ENCODE measurements at places on chromosomes 4 and X.

GRCh38 chrX:28058901-28059300 is 77.7 kb upstream of the DCAF8L1 start:
- no peak for DNase-seq

- no peak for DNase-seq
Measured at GRCh38 chrX:22135171-22135711, 103.1 kb downstream of the PHEX start.

DNA sequence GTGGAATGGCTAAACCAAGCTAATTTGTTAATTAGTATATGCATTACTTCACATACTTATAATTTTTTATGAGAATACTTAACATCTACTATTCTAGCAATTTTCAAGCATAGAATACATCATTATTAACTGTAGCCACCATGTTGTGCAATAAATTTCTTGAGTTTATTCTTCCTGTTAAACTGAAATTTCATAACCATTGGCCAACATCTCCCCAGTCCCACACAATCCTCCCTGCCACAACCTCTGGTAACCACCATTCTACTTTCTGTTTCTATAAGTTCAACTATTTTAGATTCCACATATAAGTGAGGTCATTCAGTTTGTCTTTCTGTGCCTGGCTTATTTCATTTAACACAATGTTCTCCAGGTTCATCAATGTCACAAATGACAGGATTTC is 208.5 kb downstream of the PPP4R3C start:
- no peak for DNase-seq

GRCh38 chrX:6574762-6575161 is 39.8 kb upstream of the VCX3A start:
- DNase-seq = no peak

GRCh38 chr4:186240848-186241491 is 13.7 kb downstream of the KLKB1 start:
- no peak for DNase-seq

GRCh38 chr4:184395971-184396391 is 78.4 kb downstream of the IRF2 start:
- DNase-seq = no peak

- no peak for DNase-seq
Measured at GRCh38 chr4:184953971-184954370, 64.3 kb upstream of the HELT start.

DNA sequence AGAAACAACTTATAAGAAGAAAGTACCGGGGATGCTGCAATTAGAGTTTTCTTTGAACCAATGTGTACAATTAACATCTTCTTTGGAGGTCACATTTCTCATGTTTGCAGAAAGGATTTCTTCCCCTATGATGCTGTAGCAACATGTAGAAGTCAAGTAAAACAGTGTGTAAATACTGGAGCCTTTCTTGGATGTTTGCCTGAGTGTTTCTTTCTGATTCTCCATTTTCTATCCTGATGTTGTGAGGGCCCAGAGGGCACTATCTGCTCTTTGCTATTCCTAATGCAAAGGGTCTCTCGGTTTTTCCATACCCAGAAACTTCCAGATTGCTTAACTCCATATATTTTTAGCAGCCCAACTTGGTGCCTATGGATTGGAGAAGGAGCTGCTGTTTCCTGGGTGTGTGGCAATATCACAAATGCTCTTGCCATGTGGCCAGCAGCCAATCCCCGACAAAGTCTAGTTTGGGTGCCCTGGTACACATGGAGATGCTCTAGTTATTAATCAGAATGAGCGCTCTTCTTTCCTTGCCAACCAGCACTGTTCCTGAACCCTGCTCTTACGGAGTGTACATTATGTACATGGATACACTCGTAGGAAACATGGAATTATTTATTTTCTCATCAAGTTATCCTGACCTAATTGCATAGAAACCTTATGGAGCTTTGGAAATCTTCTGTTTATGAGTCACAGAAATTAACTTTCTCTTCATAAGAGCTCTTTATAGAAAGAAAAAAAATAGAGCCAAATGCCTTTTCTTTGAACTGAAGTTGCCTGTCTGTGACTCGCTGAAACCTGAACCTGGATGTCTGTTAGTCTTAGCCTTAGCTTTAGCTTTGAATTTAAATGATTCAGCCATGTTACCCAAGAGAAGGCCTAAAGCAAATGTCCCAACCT is 67.0 kb upstream of the GPC4 start:
- no peak for DNase-seq

DNA sequence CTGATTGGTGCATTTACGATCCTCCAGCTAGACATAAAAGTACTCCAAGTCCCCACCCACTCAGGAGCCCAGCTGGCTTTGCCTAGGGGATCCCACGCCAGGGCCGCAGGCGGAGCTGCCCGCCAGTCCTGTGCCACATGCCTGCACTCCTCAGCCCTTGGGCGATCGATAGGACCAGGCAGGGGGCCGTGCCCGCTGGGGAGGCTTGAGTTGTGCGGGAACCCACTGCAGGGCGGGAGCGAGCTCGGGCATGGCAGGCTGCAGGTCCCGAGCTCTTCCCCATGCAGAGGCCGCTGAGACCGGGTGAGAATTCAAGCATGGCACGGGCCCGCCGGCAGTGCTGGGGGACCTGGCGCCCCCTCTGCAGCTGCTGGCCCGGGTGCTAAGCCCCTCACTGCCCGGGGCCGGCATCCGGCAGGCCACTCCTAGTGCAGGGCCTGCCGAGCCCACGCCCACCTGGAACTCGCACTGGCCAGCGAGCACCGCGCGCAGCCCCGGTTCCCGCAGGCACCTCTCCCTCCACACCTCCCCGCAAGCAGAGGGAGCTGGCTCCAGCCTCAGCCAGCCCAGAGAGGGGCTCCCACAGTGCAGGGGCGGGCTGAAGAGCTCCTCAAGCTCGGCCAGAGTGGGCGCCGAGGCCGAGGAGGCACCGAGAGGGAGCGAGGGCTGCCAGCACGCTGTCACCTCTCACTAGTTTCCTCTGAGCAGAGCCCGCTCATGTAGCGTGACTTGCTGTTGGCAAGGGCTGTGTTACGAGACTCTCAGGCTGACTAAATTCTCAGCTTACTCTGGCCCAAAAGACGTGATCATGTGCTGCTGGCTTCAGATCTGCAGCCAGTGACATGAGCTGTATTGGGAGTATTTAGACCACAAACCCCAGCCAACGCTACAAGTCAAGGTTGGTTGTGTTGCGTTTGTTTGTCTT is 87.5 kb downstream of the TRAPPC11 start:
- DNase-seq = no peak

DNA sequence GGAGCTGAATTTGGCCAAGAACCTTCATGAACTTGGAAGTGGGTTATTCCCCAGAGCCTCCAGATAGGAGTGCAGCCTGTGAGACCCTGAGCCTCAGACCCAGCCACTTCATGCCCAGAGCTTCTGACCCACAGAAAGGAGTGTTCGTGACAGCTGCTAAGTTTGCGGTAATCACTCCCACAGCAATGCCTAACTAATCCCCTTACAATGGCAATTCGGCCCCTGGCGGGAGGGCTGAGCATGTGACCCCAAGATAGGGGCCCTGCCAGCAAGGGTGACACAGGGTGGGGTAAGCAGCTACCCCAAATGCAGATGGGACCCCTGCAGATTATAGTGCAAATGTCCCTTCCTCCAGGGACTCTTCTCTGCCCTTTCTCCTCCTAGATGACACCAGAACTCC is 22.5 kb downstream of the PNMA6E start:
- DNase-seq = no peak

DNA sequence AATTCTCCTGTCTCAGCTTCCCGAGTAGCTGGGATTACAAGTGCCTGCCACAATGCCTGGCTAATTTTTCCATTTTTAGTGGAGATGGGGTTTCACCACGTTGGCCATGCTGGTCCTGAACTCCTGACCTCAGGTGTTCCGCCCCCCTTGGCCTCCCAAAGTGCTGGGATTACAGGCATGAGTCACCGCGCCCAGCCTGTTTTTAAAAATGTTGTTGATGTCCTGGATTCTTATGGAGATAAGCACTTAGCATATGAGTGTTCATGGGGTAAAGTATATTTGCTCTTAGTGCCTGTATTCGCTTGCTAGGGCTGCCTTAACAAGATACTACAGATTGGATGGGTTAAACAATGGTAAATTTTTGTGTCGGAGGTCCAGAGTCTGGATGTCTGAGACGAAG is 91.7 kb downstream of the CEP44 start:
- DNase-seq = no peak

DNA sequence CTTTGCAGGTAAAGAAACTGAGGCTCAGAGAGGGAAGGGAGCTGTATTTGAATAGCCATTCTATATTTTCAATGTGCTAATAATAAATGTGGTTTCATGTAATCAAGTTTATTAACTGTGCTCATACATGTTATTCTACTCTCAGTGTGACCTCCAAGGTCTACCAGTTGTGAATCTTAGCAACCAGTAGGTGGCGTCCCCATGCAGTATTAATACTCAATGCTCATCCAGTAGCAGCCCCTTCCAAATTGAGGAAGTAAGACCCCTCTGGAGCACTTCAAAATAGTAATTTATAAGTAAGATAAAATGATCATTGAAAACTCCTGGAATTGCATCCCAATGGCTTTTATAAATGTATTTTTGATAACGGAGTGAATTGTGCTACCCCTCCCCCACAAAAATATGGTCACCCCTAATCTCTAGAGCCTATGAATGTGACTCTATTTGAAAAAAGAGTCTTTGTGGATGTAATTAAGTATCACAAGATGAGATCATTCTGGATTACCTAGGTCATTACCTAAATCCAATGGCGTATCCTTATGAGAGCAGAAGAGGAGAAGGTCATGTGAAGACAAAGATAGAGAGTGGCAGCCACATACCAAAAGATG is 20.4 kb upstream of the SEPSECS start:
- no peak for DNase-seq

DNA sequence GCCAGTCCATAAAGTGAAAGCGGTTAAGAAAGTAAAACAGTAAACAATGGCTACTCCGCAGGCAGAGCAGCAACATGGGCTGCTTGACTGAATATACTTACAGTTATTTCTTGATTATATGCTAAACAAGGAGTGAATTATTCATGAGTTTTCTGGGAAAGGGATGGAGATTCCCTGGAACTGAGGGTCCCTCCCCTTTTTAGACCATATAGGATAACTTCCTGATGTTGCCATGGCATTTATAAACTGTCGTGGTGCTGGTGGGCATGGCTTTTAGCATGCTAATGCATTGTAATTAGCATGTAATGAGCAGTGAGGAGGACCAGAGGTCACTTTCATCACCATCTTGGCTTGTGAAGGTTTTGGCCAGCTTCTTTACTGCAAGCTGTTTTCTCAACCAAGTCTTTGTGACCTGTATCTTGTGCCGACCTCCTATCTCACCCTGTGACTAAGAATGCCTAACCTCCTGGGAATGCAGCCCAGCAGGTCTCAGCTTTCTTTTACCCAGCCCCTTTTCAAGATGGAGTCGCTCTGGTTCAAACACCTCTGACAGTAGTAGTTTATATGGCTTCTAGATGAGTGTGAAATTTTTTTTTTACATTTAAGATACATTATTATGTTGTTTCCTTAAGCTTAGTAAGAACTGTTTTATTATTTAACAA is 514.8 kb upstream of the TENM3 start:
- DNase-seq = no peak

DNA sequence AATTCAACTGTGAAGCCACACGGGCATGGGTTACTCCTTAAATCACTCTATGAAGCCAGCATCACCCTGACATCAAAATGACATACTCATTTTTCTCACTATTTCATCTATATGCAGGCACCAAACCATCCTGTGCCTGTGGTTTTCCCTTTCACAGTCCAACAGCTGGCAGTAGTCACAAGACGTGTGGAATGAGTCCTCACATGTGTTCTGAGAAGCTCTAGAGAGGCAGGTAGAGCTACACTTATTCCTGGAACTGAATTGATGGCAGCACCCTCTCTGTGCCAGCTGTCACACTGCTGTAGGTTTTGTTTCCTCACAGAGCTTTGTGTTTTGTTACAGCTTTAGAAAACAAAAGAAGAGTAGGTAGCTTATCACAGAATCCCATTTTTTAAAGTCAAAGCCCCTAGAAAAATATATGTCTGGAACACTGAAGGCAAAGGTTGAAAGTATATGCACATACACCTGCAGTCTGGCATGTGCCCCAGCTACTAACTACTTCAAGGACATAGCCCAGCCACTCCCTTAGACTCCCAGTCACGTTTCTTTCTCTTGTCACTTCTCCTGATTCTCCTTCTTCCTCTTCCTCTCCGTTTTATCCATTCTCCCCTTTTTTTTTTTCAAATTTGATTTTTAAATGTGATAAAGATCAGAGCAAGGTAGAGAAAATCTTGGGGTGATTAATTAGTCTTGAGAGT is 107.1 kb downstream of the ANXA10 start:
- no peak for DNase-seq

DNA sequence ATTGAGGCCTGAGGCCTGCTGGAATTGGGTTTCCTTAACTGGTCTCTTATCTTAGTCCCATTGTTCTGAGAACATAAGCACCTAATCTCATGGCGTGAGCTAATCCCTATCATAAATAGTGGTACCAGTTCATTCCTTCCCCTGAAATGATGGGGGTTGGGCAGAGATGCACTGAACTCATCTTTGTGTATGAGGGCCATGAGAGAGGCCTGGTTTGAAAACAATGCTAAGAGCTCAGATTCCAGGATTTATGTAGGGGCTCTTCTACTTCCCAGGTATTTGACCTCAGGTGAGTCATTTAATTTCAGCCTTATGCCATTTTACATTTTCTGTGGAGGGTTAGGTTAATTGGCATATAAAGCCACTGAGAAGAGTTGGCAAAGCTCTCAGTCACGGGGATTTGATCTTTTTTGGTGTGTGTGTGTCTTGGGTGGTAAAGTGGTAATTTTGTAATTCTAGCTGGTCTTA is 4.4 kb downstream of the RBM3 start:
- no peak for DNase-seq

DNA sequence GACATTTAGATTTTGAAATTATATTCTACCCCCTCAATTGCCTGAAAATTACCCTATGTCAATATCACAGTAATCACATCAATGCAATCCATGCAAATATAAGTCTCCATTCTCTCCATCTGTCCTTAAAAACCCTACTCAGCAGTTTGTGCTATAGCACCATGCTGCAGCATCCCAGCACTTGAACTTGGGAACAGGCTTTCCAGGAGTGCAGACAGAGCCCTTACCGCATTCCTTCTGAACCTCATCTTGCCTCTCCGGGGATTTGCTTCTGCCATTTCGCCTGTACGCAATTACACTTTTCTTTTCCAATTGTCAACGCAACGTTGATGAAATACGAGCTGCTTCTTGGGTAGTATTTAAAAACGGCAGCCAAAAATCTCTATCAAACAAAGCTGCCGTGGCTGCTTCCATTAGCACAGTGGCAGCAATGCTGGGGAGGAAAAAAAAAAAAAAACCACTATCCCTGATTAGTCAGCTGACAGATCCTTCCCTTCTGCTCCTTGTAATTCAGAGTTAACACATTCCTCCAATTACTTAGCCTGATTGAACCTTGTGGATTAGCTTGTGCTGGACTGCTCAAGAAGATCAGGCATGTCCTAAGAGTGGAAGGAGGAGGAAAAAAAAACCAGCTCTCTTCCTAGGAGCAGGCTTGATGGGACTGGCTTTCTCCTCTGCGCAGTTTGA is 65.6 kb downstream of the MCF2 start:
- DNase-seq = no peak

- DNase-seq = peak; percentile 16
Measured at GRCh38 chr4:42150653-42151567, 1.5 kb downstream of the BEND4 start.

- DNase-seq = no peak
Measured at GRCh38 chr4:116055857-116056827, 942.7 kb upstream of the NDST4 start.
